Stimulated activated memory B cell treated with anti-CD40 and anti-IgM and Interleukin-4, amounts not matched to agents 10 μg/mL and 1 μg/mL and 100 μg/mL, for 72 hours (primary cell): ENCODE measurements at places on chromosomes 5 and 9.

DNA sequence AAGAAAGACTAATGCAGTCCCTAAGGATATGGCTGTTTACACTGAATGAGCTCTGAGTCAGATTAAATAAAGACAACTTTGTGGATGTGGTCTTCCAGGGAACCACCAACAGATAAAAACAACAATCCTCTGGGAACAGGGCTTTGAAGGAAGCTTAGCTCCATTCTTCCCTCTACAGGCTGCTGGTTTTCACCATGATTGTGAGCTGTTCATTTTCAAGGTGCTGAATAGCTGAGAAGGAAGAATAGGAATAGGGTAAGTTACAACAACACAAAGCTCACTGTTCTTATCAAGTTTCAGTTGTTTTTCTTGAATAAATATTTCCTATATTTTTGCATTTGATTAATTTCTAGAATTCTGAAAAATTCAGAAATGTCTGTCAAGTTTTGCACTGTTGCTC is 25.9 kb upstream of the PTAR1 start:
- no peaks in the 10 kb centered on the region for H3K4me1 ChIP-seq
- no peak overlapping the region for H3K27ac ChIP-seq
- H3K27me3 ChIP-seq, result peaks cover 36% of the 10 kb centered on the region
- H3K4me3 ChIP-seq, result no peak overlapping the region
- ATAC-seq, result no peak

DNA sequence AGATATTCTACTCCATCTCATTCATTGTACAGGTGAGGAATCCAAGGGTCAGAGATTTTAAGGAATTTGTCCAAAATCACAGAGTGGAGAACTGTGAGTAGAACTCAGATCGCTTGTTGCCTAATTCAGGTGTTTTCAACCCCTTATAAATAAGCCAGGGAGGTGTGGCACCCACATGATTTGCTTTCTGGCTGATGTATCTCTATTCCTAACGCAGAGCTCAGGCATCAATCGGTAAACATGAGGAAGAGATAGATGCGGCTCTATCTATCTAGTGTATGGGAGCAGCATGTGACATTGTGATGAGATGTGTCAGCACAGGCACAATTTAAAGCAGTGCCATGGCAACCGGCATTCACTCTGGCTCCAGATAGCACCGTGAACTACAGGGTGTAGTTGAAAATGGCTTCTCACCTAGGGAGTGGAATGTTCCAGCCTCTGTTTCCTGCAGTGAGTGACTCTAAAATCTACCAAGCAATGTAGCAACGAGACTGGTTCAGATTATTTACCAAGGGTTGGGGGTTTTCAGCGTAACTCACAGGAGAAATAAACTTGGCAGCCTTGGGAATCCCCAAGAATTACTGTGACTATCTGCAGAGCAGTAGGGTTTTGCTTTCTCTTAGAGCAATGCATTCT is 53.4 kb upstream of the SUB1 start:
- ATAC-seq, result peak; percentile 85
- H3K36me3 ChIP-seq, result no peaks in the 10 kb centered on the region
- no peaks in the 10 kb centered on the region for H3K27me3 ChIP-seq

DNA sequence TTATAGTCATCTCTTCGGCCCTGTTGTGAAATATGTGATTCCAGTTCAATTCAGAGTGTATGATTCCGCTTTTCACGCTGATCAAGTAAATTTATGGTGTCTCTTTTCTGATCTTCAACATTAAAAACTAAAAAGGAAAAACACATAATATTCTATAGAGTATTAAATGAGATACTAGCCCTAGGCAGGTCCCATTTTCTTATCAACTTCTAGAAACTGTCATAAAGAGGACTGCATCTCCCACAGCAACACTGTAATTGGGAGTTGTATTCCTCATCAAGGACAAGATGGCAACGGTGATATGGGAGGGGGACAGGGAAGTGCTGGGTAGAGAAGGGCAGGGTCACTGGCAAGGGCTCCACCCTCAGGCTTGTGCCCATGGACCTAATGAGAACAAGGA is 71.6 kb downstream of the GOLM1 start:
- H3K36me3 ChIP-seq, result peaks cover 68% of the 10 kb centered on the region
- no peak overlapping the region for H3K4me3 ChIP-seq
- no peaks in the 10 kb centered on the region for H3K4me1 ChIP-seq
- no peak for ATAC-seq
- H3K27me3 ChIP-seq, result no peaks in the 10 kb centered on the region

GRCh38 chr9:114746591-114747346 is 59.1 kb downstream of the TNFSF15 start:
- H3K4me1 ChIP-seq, result no peaks in the 10 kb centered on the region
- H3K36me3 ChIP-seq, result no peaks in the 10 kb centered on the region
- H3K4me3 ChIP-seq, result no peak overlapping the region

GRCh38 chr5:116778651-116779280 is 204.1 kb upstream of the SEMA6A start:
- H3K4me1 ChIP-seq, result no peaks in the 10 kb centered on the region
- H3K27me3 ChIP-seq, result peaks cover 12% of the 10 kb centered on the region
- no peak overlapping the region for H3K4me3 ChIP-seq
- no peak for ATAC-seq
- H3K36me3 ChIP-seq, result no peaks in the 10 kb centered on the region

DNA sequence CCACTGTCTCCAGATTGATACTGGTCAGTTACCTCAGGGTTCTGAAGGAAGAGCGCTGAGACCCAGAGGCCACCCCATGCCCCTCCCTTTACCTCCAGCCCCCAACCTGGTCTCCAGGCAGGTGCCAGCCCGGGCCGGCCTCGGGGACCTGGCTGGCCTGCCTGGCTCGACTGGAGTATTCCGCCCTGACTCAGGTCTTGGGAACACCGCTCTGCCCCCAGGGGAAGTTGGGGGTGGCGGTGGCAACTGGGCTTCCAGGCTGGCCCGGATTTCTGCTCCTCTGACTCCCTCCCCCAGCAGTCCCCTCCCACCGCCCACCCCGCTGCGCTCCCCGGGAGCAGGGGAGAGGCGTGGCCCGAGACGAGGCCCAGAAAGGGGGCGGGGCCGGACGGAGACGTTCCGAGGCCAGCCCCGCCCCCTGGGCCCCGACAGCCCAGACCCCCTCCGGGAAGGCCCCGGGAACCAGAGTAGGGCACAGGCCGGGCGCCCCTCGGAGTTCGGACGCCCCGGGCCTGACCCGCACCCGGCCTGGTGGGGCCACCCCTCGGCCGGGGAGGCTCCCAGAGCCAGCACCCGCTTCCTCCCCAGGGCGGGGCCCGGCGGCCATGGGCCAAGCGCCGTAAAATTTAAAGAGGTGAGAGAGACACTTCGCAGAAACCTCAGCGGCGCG is 82.5 kb upstream of the ZBTB43 start:
- H3K36me3 ChIP-seq, result no peaks in the 10 kb centered on the region
- H3K4me1 ChIP-seq, result peaks cover 45% of the 10 kb centered on the region
- peak overlapping the region; percentile 87 for H3K27ac ChIP-seq
- ATAC-seq, result peak; percentile 90
- H3K27me3 ChIP-seq, result no peaks in the 10 kb centered on the region

- ATAC-seq, result no peak
- H3K36me3 ChIP-seq, result peaks cover 6% of the 10 kb centered on the region
Measured at GRCh38 chr9:94866770-94867169, 140.3 kb downstream of the AOPEP start.
